Erythroblast (primary cell): ENCODE measurements at places on chromosomes 5 and 9.

DNA sequence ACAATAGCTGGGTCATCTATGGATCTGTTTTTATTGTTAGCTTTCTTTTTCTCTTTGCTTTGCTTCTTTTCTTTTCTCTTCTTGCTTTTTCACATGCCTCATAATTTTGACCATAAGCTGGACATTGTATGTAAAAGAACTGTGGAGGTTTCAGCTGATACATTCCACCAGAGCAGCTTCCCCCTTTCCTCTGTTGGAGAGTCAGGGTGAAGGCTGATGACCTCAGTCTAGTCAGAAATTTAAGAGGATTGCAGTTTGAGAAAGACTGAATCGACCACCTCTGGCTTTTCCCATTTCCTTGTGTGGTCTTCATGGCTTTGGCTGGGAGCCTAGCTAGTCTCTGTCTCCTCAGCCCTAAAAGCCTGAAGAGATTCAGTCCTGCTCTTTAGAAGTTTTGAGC is 42.0 kb downstream of the KCNIP1 start:
- DNase-seq: no peak

GRCh38 chr5:30994902-30995301 is 198.6 kb upstream of the CDH6 start:
- no peak for DNase-seq

DNA sequence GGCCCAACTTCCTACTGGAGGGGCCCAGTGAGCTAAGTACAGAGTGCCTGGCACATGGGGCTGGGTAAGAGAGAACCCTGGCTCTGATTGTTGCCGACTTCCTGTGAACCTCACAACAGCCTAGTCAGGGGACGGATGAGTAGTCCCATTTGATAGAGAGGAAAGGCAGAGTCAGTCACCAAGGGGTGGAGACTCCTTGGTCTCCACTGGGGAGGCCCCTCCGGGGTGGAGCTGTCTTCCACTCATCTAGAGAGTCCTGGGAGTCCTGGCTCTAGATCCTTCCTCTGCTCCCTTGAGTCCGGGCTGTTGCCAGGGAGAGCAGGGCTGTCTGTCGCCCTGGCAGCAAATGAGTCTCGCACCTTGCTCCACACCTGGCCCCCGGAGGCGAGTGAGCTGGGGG is 8.0 kb downstream of the GRK6 start:
- DNase-seq: no peak

GRCh38 chr9:125683486-125683885 is 23.5 kb downstream of the MAPKAP1 start:
- DNase-seq: peak; percentile 21

GRCh38 chr9:107213561-107214028 is 69.5 kb upstream of the RAD23B start:
- no peak for DNase-seq

DNA sequence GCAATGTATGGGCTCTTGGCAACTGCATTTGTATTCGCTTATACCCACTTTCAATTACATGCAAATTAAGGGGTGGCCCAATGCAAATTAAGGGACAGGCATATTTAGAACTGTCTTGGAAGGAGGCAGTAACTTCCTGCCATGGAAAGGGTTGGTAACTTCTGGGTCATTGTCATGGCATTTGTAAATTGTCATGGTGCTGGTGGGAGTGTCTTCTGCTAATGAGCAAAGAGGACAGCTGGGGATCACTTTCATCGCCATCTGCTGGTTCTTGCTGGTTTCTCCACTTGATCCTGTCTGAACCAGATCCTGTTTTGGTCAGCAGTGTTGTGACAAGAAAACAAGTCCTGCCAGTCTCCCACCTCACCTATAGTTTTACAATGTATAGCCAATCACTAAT is 23.3 kb upstream of the UGT3A2 start:
- DNase-seq: peak; percentile 69

- no peak for DNase-seq
These were observed 38.3 kb upstream of the FCN2 start for GRCh38 chr9:134842321-134842720.

DNA sequence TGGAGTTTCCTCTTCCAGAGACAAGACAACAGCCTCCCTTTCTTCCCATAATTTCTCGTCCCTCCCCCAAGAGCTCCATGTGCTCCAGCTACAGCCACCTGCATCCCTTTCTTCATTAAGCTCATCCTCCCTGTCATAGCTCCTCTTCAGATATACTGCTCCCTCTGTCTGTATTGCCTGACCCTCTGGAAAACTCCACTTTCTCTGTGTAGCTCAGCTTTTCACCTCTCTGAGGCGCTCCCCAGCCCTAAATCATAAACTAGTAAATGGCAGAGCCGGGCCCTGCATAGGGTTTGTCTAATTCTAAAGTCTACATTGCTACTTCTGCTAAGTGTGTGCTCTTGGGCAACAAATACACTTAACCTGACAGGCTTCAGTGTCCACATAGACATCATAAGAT is 8.8 kb upstream of the PLIN2 start:
- DNase-seq: no peak

DNA sequence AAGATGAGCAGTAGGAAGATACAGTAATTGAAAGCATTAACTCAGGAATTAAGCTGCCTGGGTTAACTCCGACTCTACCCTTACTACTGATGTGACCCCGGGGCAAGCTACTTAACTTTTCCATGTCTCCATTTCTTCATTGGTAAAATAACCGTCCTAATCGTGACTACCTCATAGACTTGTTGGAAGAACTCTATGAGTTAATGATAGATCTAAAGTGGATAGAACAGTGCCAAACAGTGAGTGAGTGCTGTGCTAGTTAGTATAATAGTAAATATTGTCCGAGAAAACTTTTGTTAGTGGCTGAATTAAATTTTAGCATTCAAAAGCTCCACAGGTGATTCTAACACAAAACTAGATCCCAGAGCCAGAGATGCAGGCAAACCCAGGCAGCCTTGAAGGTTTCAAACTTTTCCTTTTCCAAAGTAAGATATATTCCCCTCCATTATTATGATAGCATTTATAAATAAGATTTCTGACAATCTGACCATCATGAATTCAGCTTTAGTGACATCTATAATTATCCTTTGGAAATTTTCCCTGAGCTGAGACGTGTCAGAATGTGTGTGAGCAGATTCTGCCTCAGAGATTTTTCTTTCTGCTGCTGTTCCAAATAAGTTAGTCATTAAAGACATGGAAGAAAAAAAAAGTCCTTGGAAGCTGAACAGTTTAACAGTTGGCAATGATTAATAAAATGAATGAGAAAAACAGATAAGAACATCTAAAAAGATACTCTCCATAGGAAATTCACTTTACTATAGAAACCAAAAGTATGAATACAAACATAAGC is 369.5 kb downstream of the PRELID2 start:
- DNase-seq: no peak

- peak; percentile 23 for DNase-seq
These were observed 1758.1 kb downstream of the MAT2B start for GRCh38 chr5:165263536-165263935.
